ENCODE measurements at places on chromosomes 3 and 15.

DNA sequence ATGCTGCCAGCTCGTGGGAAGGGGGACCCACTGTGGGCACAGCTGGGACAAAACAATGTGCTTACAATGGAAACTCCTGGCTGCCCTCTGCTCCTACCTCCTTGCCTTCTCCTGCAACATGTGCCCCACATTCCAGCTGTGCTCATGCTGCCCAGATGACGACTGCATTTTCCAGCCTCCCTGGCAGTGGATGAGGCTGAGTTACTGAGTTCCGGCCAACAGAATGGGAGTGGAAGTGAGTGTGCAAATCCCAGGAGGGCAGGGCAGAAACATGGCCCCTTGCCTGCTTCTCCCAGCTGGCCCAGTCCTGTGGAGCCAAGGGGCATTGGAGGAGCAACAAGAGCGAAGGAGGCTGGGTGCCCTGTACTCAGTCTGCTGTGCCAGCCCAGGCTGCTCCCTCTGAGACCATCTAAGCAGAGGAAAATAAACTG, 17.1 kb downstream of the KLF15 start:
- no peak for DNase-seq

- DNase-seq, result no peak
Measured at GRCh38 chr15:51401051-51401780, 59.8 kb downstream of the GLDN start.

- no peak for DNase-seq
Measured at GRCh38 chr3:156587760-156588069, 32.8 kb upstream of the SSR3 start.

DNA sequence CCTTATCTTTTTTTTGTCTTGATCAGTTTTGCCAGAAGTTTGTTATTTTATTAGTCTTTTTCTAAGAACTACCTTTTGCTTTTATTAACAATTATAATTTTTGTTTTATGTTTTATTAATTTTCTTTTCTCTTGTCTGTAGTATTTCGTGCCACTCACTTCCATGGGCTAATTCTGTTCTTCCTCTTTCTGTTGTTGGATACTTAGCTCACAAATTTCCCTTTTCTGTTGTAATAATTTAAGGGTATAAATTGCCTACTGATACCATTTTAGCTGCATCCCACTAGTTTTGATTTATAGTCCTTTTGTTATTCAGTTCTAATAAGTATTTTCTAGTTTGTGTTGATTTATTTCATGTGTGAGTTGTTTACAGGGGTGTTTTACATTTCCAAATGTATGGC, 48.6 kb downstream of the SNRK start:
- DNase-seq, result no peak
